Osteocyte (in vitro differentiated cells): ENCODE measurements at places on chromosomes 2 and 18.
A peak's percentile ranks its signal among the peaks of the same experiment; 100 is the strongest.

DNA sequence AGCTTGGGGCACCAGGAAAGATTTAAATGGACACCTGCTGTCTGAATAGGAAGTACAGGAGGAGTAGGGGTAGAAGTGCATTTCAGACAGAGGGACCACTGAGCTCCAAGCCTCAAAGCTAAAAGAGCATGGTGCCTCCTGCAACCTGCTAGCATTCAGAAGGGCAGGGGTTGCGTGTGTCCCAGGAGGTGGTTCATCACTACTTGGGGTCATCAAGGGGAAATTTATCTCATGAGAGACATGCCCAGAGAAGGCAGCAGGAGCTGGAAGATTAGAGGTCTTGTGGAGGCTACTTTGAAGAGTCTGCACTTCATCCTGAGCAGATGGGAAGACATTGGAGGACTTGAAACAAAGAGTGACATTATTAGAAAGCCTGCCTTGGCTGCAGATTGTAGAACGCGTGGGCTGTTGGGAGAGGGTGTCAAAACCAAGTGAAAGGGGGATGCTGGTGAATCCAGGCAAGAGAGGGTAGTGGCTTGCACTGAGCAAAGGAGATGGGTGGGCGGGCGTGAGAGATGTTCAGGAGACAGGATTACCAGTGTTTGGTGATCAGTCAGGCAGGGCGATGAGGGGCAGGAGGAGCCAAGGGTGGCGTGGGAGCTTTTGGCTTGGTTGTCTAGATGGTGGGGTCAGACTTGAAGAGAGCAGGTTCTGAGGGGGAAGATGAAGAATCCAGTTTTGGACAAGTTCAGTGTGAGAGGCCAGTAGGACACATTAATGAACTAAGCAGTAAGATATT is 154.0 kb downstream of the DYSF start:
- DNase-seq: peak; percentile 54

DNA sequence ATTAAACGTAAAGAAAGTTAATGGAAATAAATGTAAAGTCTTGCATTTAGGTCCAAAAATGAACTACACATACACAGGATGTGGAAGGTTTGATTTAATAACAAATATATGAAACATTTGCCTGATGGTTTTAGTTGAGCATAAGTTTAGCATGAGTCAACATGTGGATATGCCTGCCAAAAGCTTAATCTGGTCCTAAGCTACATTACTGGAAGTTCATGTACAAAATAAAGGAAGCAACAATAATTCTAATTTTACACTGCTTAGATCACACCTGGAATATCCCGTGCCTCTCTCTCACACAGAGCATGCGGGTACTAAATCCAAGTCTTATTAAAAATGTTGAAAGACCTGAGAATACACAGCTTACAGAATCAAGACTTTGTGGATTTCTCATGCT is 276.5 kb upstream of the NRP2 start:
- DNase-seq: no peak

- no peak for DNase-seq
Observed at GRCh38 chr2:120646994-120647393, 88.7 kb upstream of the GLI2 start.

- no peak for DNase-seq
Observed at GRCh38 chr2:98485453-98485755, 40.7 kb downstream of the INPP4A start.

DNA sequence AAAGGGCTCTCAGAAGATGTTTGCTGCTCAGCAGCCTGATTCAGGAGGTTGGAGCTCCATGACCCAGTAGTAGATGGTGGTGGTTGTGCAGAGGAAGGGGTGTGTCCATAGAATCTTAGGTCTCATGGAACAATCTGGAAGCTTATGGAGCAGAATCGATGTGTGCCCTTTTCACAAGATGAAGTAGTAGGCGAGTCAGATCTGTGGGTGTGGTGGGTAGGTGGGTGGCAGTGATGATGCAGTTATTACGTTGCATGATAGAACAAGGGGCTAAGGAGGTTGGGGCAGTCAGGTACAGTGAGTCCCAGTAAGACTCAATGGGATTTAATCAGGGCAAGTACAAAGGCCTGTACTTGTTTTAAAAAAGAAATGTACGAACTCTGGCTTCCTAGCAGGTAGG is 9.1 kb downstream of the TET3 start:
- DNase-seq: no peak
